ENCODE measurements at places on chromosomes 11 and 22. TPM values are rescaled to one million over a fixed set of nuclear protein-coding genes. Genes with fewer than 3 reads are reported as not detected.
A peak's percentile ranks its signal among the peaks of the same experiment; 100 is the strongest.

DDX25 gene
- total RNA-seq: 0.14 TPM

MGAT3 gene
- total RNA-seq: 3.2 TPM

MYO18B gene
- 163 TPM for total RNA-seq

TRIM49 gene
- total RNA-seq: not detected

ANKK1 gene
- not detected for total RNA-seq

KCTD17 gene
- 14.3 TPM for total RNA-seq

FAM180B gene
- total RNA-seq: 0.22 TPM

DNA sequence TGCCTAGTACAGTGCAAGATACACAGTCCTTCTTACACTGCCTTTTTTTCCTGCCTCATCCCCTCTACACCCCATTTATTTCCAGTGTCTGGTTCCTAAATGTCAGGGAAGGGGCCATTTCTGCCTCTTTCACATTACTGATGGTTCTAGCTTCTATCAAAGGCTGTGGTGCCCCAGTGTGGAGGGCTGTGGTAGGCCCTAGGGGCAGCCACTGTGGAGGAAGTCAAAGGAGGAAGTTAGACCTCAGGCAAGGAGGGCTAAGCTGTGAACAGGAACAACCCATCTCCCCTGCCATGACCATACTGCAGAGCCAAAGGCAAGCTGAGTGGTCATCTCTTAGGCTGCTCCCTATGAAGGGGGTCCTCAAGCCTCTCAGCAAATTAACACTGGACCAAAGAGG, 81.9 kb upstream of the CRTAM start:
- peak; percentile 33 for DNase-seq

DNA sequence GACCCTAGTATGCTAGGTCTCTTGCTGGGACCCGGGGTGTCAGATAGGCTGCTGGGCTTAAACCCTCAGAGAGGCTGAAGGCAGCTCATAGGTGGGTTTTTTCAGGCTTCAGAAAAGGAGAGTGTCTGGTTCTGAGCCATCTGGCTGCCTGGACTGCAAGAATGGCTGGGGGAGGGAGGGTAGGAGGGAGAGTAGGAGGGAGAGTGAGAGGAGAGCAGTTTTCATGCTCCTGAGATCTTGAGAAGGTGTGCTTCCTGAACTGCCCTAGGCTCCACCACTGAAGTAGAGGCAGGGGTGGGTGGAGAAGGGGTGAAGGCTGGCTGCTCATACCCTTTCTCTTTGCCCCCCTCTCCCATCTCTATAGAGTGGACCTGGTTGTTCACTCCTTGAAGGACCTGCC, 4.6 kb downstream of the HMBS start:
- no peak for DNase-seq

DNA sequence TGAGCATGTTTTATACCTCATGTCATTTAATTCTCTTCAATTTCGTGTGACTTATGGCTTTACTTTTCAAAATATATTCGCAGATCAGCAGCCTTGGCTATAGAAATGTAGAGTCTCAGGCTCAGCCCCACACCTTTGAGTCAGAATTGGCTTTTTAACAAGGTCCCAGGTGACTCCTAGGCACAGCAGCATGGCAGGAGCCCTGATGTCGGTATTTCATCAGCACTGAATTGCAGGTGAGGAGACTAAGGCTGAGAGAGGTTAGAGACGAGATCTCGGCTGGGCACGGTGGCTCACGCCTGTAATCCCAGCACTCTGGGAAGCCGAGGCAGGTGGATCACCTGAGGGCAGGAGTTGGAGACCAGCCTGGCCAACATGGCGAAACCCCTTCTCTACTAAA, 196.9 kb upstream of the SEZ6L start:
- DNase-seq: no peak

GRCh38 chr11:72254299-72254993, 10.5 kb upstream of the PHOX2A start:
- DNase-seq: no peak

GRCh38 chr11:76890329-76890728, 29.6 kb downstream of the ACER3 start:
- DNase-seq: no peak

DNA sequence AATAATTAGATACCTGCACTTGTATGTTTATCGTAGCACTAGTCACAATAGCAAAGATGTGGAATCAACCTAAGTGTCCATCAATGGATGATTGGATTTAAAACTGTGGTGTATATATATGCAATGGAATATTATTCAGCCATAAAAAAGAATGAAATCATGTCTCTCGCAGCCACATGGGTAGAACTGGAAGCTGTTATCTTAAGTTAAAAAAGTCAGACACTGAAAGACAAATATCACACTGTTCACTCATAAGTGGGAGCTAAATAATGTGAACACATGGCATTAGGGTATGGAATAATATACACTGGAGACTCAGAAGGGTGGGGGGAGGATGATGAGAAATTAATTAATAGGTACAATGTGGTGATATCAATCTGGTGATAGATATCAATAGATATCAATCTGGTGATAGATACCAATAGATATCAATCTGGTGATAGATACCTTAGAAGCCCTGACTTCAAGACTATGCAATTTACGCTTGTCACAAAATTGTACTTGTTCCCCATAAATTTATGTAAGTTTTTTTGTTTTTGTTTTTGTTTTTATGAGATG, 2.0 kb downstream of the LMO2 start:
- no peak for DNase-seq

GRCh38 chr11:17208257-17208999, 642 bp upstream of the PIK3C2A start:
- DNase-seq: no peak

- peak; percentile 15 for DNase-seq
Measured at GRCh38 chr11:87473174-87473573, 435.4 kb downstream of the TMEM135 start.

DNA sequence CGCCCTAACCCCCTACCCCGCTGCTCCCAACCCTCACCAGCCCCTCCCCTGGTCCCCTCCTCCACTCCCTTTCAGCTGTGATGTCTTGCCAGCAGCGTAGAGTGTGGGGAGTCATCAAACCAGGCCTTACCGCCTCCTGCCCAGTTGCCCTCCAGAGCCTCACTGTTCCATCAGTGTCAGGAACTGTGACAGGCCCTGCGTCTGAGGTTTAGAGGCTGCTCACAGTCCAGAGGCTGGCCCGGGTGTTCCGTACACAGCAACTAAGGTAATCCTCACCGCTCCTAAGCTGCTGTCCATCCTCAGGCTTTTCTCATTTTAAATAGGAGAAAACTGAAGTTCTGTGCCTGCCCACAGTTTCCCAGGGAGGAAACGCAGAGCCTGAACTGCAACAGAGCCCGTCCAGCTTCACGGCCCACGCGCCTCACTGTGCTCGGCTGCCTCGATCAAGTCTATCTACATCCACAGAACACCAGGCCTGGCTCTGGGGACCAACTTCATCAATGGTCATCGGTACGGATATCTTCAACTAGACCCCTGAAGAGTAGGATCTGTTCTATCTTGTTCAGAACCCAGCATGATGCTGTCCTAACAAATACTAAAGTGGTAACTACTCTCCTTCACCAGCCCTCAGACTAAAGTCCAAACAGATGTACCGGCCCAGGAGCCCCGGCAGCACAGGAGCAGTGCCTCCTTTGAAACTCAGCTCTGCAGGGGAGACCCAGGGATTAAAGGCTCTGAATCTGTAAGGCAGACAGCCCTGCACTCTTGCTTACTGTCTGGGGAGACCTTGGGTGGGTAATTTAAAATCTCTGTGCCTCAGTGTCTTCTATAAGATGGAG, 10.3 kb downstream of the VPS37C start:
- no peak for DNase-seq

DNA sequence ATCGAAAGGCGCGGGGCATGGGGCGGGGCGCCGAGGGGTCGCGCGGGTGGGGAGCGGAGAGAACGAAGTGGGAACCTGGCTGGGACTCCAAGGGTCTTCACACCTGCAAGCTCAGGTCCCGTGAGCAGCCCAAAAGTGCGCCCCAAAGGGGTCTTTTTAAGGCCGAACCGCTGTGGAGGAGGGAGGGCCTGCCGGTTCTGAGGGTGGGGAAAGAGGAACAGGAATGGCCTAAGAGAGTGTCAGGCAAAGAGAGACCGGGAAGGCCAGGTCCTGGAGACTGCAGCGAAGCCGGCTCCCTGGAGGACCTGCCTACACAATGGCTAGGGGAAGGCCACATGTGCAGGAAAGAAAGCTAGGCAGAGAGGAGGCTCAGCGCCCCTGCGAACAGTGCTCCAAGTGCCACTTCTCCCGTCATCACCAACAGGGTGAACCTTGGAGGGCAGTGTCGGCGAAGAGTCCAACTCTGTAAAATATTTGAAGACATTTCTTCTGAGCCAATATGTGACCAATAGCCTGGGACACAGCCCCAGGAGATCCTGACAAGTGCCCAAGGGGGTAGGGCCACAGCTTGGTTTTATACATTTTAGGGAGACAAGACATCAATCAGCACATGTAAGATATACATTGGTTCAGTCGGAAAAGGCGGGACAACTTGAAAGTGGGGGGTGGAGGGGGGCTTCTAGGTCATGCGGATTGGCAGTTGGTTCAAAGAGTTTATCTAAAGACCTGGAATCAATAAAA, 710 bp upstream of the DGCR2 start:
- no peak for DNase-seq

GRCh38 chr11:84289381-84289906, 1003.3 kb upstream of the CCDC90B start:
- DNase-seq: no peak

DNA sequence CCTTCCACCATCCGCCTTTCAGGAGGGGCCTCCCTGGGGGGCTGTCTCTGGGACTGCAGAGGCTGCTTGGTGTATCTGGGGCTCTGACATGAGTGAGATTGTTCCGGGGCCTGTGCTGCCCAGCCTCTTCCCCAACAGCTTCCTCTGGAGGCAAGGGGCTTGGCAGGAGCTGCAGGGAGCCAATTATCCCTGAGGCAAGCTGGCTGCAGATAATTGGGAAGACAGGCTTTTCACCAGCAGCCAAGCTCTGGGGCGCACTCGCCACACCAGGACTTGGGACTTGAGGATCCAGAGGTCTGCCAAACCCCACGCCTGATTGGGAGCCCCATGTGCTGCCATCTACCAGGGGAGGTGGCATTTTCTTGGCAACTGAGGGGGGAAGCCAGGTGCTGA, 15.6 kb upstream of the RTN4R start:
- DNase-seq: no peak

DNA sequence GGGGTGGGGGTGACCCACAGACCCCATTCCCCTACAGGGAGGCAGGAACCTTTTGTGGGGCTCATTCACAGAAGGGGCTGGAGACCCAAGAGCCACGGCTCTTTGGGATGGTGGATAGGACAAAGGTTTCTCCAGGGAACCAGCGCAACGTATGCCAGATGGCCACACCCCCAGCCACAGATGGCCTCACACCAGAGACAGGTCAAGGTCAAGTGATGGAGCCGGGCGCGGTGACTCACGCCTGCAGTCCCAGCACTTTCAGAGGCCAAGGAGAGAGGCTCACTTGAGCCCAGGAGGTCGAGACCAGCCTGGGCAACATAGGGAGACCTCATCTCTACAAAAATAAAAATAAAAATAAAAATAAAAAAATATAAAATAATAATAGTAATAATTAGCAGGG, 17.1 kb upstream of the BRSK2 start:
- no peak for DNase-seq

GRCh38 chr11:86464509-86465221, 90.0 kb downstream of the CCDC81 start:
- no peak for DNase-seq

DNA sequence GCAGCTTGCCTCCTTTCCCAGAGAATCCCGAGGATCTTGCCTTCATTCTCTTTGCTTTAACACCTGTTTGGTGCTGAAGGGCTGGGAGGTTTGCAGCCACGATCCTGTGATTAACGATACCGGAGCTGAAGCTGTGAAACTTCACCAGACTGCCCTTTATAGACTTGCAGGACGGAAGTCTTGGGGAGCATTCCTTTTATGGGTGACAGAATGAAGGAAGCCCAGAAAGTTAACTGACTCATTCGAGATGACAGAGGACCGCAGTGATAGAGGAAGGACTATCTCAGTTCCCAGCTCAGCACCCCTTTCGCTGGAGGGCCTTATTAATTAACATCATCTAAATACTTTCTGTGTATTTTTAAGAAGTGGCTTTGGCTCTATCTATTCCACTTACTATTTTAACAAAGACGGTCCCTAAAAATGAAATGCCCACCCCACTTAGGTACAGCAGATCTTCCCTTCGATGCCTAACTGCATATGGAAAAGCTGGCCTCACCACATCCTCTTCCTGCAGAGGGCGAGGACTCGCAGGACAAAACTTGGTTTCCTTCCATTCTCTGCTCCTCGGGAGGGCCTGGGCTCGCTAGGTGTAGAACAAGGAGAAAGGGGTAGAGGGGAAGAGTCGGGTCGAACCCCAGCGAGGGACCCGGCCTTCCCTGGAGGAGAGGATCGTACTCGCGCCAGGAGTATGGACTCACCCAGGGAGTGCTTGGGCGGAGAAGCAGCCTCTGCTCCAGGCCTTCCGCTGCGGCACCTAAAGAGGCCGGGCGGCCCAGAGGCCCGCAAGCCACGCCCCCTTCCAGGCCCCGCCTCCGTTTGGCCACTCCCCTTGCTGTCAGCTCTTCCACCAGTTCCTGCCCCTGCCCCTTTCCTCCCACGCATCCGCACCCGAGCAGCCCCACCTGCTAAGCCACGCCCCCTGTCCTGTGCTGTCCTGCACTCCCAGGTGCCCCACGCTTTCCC, 30.7 kb upstream of the USP47 start:
- no peak for DNase-seq
